Umbilical cord (tissue), 2 donors: ENCODE measurements at places on chromosomes 1 and 21.
A peak's percentile ranks its signal among the peaks of the same experiment; 100 is the strongest.

- DNase-seq: peak; percentile 54
Observed at GRCh38 chr1:161083748-161084596, 5.4 kb downstream of the NECTIN4 start.

DNA sequence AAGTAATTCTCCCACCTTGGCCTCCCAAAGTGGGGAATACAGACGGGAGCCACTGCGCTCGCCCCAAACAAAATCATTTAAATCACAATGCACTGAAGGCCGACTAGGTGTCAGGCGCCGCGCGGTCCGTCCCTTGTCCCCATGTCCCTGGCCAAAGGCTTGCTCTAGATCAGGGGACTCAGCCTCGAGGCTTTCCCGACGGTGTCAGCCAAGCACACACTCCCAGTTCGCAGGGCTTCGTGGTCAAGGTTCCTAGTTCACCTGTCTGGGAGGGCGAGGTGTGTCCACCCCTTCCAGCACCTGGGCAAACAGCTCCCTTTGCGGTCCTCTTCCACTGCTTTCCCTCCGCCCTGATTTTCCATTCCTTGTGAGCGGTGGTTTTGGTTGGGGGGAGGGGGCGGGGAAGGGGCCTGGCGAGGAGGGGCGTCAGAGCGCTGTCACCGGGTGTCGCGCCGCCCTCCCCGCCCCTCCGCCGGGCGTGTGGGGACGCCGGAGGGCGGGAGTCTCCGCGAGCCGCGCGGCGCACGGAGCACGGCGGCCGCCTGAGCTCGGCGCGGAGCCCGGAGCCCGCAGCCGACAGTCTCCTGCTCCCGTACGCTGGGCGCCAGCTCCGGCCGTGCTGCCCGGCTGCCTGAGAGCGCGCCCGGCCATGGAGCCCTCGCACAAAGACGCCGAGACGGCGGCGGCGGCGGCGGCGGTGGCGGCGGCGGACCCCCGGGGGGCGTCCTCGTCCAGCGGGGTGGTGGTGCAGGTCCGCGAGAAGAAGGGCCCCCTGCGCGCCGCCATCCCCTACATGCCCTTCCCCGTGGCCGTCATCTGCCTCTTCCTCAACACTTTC lies at the start of gene STUM:
STUM (plus strand) TSS at position 509 of the 838 bp plus-strand sequence; CDS start at position 650, 141 bp downstream.
- DNase-seq: peak; percentile 28

- no peak for DNase-seq
Observed at GRCh38 chr1:186208405-186209129, 166.5 kb downstream of the TPR start.

DNA sequence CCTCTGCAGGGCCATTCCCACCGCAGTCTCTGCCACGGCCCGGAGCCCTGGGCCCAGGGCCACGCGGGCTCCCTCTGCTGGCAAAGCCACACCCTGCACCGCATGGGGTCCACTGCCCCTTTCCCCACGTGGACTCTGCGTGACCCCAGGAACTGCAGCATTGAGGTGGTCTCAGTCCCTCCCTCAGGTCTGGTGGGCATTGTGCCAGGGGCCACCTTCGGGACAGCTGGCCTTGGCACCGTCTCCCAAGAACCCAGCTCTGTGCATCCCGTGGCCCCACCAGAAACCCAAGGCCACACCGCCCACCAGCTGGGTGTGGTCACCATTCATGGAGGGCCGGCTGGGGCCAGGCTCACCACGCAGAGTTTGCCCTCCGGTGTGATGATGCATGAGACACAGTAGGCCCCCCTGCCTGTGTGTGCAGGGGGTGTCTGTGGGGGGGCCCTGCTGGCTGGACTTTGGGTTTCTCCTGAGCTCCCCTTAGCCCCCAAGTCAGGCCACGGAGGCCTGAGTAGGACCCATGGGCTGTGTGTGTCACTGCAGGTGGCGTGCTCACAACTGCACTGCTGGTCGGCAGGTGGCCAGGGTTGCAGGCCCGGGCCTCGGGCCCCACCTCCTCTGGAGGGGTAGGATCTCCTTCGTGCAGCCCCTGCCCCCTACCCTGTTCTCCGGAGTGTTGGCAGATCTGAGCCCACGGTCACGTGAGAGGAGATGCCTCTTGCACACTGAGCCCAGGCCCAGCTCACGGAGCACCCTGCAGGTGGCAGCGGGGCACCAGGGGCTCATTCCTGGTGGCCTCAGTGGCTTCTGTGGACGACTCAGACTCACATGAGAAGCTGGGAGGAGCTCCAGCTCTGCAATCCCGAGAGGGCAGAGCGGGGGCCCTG lies 5.8 kb downstream of the VWA1 start:
- no peak for DNase-seq

DNA sequence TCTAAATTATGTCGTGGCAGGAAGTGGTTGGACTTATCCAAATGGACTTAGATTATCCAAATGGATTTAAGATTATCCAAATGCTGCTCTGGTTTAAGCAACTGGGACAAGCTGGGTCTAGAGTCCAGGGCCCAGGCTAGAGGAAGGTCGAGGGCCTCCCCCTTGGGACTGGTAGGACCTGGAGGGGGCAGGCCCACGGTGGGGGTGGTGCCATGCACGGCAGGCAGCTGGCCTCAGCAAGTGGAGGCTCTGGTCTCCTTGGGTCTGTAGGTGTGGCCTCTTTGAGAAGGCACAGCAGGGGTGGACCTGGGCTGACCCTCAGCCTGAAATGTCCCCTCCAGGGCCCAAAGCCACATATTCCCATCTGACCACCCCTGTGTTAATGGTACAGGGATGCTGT lies 29.8 kb downstream of the PADI6 start:
- DNase-seq: no peak

GRCh38 chr1:179742291-179742690 lies 800 bp upstream of the FAM163A start:
- no peak for DNase-seq

GRCh38 chr1:202862679-202863560 lies 26.0 kb downstream of the RABIF start:
- no peak for DNase-seq

- DNase-seq: no peak
Observed at GRCh38 chr1:119908661-119909060, 12.3 kb upstream of the ADAM30 start.

- DNase-seq: no peak
Observed at GRCh38 chr1:155831279-155831976, 25.6 kb downstream of the GON4L start.

DNA sequence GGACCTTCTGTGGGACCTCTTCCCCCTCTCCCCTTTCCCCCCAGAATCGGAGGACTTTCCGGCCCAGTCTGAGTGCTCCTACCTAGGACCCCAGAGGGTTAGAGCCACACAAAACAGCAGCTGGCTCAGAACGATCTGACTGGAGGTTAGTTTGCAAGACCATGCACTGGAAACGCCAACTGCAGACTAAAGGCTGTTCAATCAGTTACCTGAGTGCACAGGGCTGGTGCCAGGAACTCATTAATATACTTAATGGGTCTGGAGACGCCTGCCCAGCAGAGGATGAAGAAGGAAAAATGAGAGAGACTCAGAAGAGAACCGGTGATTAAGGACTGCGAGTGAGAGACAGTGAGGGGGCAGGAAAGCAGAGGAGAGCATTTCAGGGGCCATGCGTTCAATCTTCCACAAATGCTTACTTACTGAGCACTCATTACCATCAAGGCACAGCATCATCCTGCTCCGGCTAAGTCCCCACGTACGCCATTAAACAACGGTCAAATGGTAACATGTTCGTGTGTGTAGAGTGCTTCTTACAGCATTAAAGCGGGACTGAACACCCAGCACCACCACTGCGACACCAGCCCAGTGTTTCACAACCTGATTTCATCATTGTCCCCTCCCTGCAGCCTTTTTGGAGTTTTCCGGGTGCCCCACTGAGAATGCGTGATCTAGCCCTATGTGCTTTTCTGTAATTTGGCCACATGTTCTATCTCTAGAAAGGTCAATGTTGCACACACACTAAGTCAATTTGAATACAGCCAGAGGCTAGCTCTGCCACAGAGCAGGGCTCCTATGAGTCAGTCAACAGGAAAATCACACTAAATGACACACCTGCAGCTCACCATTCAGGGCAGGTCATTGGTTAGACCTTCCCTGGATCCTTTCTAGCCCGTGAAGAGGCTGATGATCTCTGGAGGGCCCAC lies 7.6 kb downstream of the ENO1 start:
- no peak for DNase-seq

- peak; percentile 32 for DNase-seq
Observed at GRCh38 chr1:224883091-224883490, 46.4 kb upstream of the DNAH14 start.

- no peak for DNase-seq
Observed at GRCh38 chr1:170680428-170680827, 16.5 kb downstream of the PRRX1 start.

GRCh38 chr1:2283991-2284895 lies 56.1 kb downstream of the SKI start:
- DNase-seq: no peak

- DNase-seq: no peak
Observed at GRCh38 chr1:114209971-114210370, 56.3 kb upstream of the SYT6 start.

- DNase-seq: no peak
Observed at GRCh38 chr1:16258591-16259135, 21.7 kb upstream of the CPLANE2 start.

- no peak for DNase-seq
Observed at GRCh38 chr1:44817307-44817706, 9.0 kb downstream of the BTBD19 start.

DNA sequence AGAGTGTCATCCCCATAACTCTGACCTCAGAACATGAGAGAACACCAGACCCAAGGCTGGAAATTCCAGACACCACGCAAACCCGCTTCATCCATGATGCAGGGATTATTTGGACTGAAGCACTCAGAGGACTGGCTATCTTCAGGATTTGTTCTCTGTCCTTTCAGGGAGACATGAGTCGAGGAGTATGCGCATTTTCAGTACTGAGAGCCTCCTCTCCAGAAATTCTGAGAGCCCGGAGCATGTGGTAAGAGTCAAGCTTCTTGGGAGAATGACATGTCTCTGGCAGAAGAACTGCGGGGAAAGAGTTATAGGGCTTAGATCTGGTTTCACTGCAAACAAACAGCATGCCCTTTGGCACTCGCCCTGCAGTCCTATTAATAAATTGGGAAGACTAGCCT lies 6.9 kb downstream of the LAX1 start:
- peak; percentile 94 for DNase-seq

- no peak for DNase-seq
Observed at GRCh38 chr1:180366371-180367068, 135.9 kb downstream of the ACBD6 start.

DNA sequence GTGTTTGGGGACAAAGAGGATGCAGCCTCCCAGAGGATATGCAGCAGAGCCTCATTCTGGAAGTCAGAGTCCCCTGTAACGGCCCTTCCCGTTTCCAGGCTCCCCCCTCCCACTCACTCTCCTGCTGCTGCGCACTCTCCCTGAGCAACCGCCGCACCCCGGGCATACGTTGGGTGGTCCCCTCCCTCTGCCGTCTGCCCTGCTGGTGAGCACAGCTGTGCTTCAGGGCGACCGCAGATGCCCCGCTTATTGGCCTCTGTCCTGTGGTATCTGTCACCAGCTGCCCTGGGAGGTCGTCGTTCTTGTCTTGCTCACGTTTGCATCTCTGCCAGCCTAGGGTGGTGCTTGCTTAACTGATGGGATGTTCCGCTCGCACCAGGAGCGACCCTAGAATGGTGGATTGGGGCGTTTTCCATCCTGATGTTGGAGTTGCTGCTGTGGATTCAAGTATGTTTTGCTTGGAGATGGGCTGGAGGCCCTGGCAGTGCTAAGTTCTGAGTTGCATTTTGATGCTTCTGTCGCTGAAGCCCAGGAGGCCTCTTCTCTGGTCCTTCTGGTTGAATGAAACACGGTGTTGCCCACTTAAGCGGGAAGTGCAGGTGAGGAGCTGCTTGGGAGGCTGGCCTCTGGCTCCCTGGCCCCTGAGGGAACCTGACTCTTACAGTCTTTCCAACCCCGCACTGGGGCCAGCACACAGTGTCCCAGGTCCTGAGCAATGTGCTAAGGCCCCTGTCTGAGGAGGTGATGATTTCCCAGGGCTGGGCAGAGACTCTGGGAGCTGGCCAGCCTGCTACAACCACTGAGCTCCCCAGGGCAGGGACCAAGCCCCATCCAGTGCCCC lies 3.2 kb downstream of the TMEM201 start:
- no peak for DNase-seq

DNA sequence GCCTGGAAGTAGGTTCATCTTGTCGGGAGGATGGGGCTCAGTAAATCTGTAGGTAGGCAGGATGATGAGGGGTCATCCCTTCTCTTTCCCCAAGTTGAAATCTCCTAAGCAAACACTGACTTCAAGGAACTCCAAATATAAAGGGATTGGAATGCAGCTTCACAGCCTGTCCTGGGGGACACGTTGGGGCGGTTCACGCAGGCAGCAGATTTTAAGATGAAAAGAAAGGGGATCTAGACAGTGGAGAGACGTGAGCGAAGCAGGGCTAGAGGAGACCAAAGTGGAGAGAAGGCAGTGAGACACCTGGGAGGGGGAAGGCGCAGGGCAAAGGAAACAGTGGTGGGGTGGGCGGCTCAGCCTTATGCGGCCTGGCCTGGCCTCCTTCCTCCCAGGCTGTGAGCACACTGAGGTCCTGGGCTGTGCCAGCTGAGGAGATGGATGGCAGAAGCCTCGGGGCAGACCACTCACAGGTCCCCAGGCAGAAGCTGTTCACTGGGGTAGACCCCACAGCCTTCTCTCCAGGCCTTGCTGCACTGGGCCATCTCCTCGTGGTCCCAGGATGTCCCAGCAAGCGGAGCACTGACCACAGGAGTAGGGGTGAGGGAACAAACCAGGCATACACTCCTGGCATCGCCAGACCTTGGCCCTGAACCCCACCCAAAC lies 51.7 kb downstream of the TOR1AIP2 start:
- no peak for DNase-seq

DNA sequence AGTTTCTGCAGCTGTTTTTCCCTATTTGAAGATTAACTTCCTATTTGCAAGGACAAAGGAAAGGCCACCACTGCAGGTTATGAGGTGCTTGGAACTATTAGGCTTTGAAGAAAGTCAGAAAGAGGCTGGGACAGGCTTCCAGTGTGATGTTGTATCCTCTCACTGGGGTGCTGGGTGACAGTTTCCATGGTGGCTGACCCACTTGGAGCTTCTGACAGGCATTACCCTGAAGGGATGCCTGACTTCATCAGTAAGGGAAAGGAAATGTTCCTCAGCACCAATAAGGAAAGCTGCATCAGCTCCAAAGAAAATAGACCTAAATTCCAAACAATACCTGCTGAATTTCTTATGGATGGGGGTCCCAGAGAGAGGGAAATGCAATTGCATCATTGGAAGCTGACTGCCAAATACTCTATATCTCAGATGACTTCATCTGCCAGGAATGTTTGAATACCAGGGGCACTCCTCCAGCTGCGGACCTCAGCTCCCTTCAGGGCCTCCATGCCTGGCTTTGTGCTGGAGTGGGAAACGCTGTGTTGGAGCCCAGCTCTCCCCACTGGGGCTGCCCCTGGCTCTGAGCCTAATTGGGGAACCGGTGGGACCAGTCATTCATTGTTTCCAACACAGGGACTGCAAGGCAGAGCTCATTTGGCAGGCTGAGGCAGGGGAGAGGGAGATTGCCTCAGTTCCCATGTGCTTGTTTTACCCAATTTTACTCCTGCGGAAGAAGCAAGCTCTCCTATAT lies 76.6 kb downstream of the RGL1 start:
- peak; percentile 92 for DNase-seq

DNA sequence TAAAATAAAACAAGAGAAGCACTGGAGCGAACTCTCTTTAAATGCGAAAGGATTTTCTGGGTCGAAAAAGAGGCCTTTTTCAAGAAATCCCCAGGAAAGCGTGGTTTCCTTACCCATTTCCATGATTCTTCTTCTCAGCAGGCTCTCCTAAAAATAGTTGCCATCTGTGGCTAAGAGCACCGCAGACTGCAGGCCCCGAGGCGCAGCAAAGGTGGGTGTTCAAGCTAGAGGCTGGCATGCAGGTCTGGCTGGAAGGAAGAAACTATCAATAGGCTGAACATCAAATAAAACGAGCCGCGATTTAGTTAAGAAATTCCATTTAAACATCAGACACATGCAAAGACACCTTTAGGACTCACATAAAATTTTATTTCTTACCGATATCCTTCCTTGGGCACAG lies 135.1 kb downstream of the ADAMTS1 start:
- no peak for DNase-seq
